T-helper 2 cell treated with Interferon-gamma antibody and Interleukin-4, amounts not matched to agents 100 ng/mL and 5 ng/mL, for 36 hours (primary cell): ENCODE measurements at places on chromosomes 5 and 9. TPM values are rescaled to one million over a fixed set of nuclear protein-coding genes. Genes with fewer than 3 reads are reported as not detected.

The GADD45G gene
- total RNA-seq = 8.8 and 10.9 TPM in 2 replicates

The PRUNE2 gene
- 0.93 and 1.1 TPM in 2 replicates for total RNA-seq

The ADAMTS13 gene
- 2.3 TPM in 2 replicates for total RNA-seq

The BARHL1 gene
- total RNA-seq = not detected in 2 replicates

The SLC36A3 gene
- total RNA-seq = not detected in 2 replicates
